ENCODE measurements at places on chromosomes 5 and 9.

- DNase-seq, result no peak
Observed at GRCh38 chr5:122985954-122986721, 50.4 kb downstream of the PPIC start.

GRCh38 chr9:130157079-130157478 is 15.1 kb upstream of the NCS1 start:
- DNase-seq, result no peak

DNA sequence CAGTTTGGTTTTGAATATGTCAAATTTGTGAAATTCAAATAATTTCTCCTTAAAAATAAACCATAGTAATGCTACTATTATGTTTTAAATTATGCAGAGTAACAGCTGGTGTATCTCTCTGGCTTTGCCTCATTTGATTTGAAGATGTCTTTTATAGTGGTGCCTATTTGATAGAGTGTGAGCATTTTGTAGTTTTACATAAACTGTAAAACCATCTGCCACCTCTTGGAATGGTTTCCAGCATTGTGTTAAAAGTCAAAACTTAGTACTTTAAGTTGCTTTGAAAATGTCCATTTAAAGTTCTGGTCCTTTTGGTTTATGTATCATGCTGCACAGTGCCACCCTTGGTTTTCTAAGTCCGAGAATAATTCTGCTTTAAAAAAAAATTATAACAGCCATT is 15.6 kb downstream of the PRDM6 start:
- DNase-seq, result no peak

- DNase-seq, result no peak
Observed at GRCh38 chr5:75909223-75909622, 174.0 kb upstream of the SV2C start.

- no peak for DNase-seq
Observed at GRCh38 chr9:133181561-133181960, 17.8 kb upstream of the GBGT1 start.

- DNase-seq, result no peak
Observed at GRCh38 chr9:13817754-13818278, 496.1 kb downstream of the NFIB start.

GRCh38 chr5:111469903-111470302 is 42.4 kb downstream of the STARD4 start:
- DNase-seq, result no peak

DNA sequence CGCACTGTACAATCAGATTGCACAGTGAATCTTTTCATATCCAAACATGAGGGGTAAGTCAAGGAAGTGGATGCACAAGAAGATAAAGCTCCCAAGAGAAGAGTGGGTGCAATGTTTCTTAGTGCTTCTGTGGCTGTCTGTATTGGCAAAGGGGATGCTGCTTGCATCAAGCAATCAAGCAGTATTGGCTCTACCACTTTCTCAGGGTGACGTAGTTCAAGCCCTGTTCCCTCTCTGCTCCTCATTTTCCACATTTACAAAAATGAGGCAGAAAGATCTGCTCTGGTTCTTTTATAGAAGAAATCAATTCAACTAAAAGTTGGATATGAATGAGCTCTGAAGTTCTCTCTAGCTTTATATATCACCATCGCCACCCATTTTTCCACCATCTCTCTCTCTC is 2.3 kb downstream of the TNFSF8 start:
- DNase-seq, result no peak

- DNase-seq, result no peak
Observed at GRCh38 chr5:108216890-108217289, 165.0 kb downstream of the FBXL17 start.

GRCh38 chr5:166596043-166596442 is 1695.4 kb upstream of the WWC1 start:
- DNase-seq, result no peak

DNA sequence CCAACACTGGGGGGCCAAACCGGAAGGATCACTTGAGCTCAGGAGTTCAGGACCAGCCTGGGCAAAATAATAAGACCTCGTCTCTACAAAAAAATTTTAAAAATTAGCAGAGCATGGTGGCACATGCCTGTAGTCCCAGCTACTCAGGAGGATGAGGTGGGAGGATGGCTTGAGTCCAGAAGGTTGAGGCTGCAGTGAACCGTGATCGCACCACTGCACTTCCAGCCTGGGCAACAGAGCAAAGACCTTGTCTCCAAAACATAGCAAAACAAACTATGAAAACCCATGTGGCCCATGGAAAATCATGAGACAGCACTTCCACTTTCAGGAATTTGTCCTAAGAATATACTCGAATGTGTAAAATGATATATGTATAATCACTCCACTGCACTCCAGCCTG is 6.1 kb downstream of the SETX start:
- no peak for DNase-seq

DNA sequence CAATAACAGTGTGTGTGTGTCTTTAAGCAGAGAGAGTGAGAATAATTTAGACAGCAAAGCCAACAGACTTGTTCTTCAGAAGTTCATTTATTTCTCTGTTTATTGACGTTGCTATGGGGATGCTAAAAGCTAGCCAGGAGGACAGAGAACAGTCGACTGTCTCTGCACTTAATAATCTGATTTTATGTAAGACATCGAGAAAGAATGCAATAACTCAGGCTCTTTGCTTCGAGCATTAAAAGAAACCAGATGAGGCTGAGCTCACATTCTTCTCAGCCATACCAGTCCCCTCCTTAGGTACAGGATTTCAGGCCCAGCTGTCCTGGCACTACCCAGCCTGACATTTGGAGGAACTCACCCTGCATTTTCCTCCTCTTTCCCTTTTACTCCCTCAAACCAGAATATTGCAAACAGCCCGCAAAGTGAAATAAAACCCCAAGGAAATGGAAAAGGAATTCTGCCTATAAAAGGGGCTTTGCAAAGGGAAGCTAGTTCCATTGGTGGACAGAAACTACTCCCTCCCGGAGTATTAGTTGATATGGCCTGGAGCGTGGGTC is 44.5 kb upstream of the DPYSL3 start:
- no peak for DNase-seq

DNA sequence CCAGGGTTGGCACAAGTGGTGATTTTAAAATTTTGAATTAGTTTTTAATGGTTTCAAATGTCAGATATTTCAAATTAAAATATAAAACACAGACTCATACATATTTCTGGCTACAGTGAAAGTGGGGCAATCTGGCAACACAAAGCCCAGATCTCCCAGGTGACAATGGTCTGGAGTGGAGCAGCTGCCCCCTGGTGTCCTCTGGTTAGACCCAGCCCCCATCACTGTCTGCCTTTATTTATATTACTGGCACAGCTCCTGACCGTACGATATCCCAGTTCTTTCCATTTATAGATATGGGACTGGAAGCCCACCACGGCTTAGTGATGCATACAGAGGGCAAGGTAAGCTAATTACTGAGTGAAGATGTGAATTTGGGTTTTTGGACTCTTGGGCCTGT is 37.3 kb downstream of the MACIR start:
- no peak for DNase-seq

GRCh38 chr9:121822093-121823085 is 171.0 kb downstream of the DAB2IP start:
- no peak for DNase-seq

GRCh38 chr5:50352382-50352781 is 88.7 kb downstream of the EMB start:
- DNase-seq, result no peak

DNA sequence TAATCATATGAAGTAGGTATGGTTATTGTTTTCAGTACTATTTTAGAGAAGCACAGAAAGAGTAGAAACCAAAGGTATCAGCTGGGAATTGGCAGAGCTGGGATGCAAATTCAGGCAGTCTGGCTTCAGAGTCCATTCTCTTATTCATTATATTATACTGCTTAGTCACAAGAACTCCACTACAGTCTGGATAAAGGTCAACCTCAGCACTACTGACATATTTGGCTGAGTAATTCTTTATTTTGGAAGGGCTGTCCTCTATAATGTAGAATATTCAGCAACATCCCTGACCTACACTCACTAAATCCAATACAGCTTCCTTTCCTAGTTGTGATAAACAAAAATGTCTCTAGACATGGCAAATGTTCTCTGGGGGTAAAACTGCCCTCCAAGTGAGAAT is 37.6 kb downstream of the PTGER4 start:
- no peak for DNase-seq
